ENCODE measurements at places on chromosomes 4 and X.

DNA sequence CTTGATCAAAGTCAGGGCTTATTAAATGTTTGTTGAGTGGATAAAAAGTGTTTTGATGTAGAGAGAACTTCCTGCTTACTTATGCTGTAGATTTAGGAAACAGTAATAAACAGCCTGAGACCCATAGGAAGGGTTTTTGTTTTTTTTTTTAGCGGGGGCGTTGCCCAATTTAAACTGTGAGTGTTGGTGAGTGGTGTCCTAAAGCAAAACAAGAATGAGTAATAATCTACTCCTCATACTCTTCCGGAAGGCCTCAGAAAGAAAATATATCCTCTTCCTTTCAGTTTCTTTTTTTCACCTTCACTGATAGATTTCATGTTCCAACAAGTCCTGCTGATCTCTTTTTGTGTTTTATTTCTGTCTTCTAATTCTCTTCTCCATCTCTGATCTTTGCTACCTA, 104.4 kb upstream of the SCML1 start:
- DNase-seq: no peak

GRCh38 chrX:118773782-118774181, 46.4 kb downstream of the IL13RA1 start:
- no peak for DNase-seq

- DNase-seq: no peak
These were observed 69.4 kb downstream of the DCHS2 start for GRCh38 chr4:154422152-154422551.

GRCh38 chr4:77349796-77350195, 192.8 kb downstream of the CCNG2 start:
- DNase-seq: no peak

GRCh38 chr4:186487726-186488125, 67.6 kb downstream of the MTNR1A start:
- DNase-seq: no peak
